ENCODE measurements at places on chromosomes 13 and 19.

DNA sequence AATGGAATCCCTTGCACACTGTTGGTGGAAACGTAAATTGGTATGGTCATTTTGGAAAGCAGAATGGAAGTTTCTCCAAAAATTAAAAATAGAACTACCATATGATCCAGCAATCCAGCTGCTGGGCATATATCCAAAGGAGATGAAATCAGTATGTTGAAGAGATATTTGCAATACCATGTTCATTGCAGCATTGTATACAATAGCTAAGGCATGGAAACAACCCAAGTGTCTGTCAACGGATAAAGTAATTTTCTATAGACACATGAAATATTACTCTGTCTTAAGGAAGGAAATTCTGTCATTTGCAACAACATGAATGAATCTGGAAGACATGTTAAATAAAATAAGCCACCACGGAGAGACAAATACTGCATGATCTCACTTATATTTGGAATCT is 124.7 kb downstream of the GPC5 start:
- DNase-seq = no peak

- DNase-seq = no peak
Measured at GRCh38 chr13:98856983-98857382, 104.5 kb upstream of the SLC15A1 start.

- peak; percentile 74 for DNase-seq
Measured at GRCh38 chr19:2923510-2923909, 21.3 kb downstream of the ZNF77 start.

DNA sequence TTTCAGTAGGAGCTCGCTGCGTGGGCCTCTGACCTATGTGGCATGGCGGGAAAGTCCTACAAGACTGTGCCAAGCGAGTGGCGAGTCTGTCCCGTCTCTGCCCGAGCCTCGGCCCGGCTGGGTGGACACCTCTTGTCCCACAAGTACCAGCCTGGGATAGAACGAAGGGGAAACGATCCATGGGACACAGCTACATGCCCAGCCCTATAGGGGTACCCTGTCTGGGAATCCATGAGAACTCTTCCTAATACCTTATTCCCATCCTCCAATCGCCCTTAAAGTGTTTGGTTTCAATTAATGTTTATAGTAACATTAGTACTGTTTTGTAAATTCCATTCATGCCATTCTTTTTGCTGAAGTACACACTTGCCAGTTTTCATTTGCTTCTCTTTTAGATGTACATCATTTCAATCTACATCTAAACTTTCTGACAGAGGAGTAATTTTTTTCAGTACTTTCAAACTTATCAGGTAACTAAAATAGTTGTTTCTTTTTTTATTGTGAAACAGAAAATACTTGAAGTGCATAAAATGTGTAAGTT is 667 bp upstream of the ZNF790 start:
- DNase-seq = no peak

- no peak for DNase-seq
Measured at GRCh38 chr13:114142640-114143490, 10.4 kb upstream of the RASA3 start.

GRCh38 chr13:24270639-24271141 is 38.7 kb upstream of the C1QTNF9 start:
- peak; percentile 47 for DNase-seq

GRCh38 chr13:56352361-56352760 is 788.4 kb upstream of the PRR20A start:
- DNase-seq = peak; percentile 46

DNA sequence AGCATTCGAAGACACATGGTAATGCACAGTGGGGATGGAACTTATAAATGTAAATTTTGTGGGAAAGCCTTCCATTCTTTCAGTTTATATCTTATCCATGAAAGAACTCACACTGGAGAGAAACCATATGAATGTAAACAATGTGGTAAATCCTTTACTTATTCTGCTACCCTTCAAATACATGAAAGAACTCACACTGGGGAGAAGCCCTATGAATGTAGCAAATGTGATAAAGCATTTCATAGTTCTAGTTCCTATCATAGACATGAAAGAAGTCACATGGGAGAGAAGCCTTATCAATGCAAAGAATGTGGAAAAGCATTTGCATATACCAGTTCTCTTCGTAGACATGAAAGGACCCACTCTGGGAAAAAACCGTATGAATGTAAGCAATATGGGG is 16.2 kb upstream of the ZNF763 start:
- no peak for DNase-seq

- DNase-seq = peak; percentile 59
Measured at GRCh38 chr13:33764716-33765115, 53.2 kb upstream of the RFC3 start.

DNA sequence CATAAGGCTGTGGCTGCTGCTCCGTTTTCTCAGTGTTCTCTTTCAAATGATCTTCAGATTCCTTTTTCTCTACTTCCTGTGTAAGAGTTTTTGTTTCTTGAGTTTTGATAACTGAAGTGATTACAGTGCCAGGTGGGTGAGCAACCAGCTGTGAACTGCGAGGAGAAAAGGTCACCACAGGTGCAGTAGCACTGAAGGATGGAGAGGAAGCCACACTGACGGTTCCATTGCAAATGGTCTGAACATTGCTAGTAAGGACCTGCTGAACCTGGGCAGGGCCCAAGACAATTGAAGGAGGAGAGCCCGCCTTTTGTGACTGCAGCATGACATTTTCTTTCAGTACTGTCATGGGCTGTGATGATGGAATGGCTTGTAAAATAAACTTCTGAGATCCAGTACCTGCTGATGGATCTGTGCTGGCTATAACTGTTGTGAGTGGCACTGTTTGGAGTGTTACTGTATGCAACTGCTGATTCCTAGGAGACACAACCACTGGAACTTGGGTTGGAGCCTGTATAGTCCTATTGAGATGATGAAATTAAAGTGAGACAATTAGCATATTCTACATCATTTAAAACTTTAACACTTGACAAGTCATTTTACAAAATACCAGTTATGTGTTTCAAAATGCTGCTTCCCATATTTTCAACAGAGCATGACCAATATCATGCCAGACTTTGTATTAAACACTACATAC is 85.5 kb downstream of the ELF1 start:
- DNase-seq = no peak

- DNase-seq = no peak
Measured at GRCh38 chr19:10256551-10256950, 4.5 kb downstream of the MRPL4 start.

DNA sequence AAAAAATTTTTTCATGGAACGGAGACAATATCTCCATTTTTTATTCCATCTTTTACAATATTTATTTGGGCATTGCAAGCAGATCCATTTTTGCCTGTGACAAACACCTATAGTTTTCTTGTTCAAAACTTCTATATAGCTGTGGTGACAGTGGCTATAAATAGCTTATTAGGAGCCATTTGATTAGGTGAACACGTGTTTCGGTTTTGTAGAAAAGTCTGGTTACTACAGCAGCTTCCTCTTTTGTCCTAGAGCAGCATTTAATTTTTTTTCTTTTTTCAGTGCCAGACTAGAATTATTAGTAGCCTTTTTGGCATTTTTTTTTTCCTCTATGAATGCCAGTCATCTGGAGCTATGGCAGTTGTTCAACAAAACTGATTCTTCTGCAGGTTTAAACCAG is 123.5 kb downstream of the RXFP2 start:
- no peak for DNase-seq

DNA sequence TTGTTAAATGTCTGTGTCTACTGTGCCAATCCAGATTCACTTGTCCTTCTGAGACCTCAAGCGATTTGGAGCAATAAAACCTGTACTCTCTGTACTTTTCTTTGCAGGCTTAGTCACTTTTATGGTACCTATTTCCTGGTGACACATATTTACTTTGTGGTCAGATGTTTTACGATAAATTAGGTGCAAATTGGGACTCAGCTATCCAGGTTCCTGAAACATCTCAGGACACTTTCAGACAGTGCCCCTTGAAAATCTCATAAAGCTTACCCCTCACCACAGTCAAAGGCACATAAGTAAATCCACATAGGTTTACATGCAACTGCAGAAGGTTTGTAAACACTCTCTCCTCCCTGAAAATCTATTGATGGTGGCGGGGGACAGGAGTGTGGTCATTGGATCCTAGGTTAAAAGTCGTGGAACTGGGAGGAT is 438.8 kb downstream of the EFNB2 start:
- DNase-seq = peak; percentile 63

GRCh38 chr13:111424134-111424533 is 103.7 kb downstream of the TEX29 start:
- no peak for DNase-seq
